ENCODE measurements at places on chromosomes 3 and 15.

DNA sequence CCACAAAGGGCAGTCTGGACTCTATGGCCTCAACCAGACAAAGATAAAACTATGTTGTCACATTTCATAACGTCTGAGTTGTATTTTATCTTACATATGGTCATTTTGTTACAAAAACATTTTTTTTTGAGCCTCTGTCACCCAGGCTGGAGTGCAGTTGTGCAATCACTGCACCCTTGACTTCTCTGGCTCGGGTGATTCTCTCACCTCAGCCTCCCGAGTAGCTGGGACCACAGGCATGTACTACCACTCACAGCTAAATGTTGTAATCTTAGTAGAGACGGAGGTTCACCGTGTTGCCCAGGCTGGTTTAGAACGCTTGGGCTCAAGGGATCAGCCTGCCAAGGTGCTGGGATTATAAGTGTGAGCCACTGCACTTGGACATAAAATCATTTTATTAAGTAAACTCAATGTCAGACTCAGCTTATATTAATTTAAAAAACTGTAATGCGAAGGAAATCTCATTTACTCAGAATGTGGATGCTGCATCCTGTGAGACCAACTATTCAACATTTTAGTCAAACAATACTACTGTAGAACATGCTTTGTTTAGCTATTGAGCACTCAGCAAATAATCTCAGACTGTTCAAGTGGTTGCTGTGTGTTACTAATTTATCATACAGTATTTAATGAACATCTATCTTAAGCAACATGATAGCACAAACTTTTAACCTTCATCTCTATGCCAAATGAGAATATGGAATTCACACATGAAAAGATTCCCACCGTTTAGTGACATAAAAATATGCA is 209.2 kb downstream of the TBL1XR1 start:
- DNase-seq = no peak

DNA sequence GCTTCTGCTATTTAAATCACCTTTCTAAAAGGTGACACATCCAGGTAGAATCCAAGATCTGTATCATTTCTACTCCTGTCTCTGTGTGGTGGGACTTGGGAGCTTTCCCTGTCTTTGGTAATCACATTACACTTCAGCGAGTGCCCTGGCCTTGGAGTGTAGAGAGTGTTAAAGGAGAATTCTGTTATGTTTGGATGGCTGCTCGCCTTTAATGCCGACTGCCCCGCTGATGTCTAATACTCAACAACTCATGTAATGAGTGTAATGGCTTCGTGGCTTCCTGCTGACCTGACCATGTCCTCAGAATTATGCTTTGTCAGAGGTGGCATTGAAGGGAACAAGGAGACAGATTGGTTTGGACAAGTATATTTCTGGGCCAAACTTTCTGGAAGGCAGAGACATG is 66.3 kb upstream of the LRTM1 start:
- no peak for DNase-seq

- DNase-seq = no peak
These were observed at the start of gene CCR8 for GRCh38 chr3:39329493-39329892. TSS of gene CCR8 (plus strand) at chr3:39329709. CDS start at chr3:39332332, 2,623 bp downstream.

- peak; percentile 60 for DNase-seq
These were observed 30.6 kb upstream of the GPR160 start for GRCh38 chr3:170007031-170007663.

DNA sequence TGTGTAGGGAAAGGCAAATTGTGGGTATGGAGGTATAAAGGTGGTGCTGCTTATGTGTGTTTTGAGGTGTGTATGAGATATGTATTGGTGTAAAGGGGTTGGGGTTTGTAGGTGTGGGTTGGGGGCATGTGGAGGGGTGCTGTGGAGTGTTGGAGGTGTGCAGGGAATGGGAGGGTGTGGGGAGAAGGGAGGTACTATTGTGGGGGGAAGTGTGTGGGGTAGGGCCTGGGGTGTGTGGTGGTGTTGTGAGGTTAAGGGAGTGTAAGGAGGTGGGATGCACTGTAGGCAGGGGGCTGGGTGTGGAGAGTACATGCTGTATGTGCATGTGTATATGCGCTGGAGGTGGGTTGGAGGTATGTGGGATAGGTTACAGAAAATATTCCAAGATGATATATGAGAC is 15.7 kb downstream of the CCDC12 start:
- no peak for DNase-seq

DNA sequence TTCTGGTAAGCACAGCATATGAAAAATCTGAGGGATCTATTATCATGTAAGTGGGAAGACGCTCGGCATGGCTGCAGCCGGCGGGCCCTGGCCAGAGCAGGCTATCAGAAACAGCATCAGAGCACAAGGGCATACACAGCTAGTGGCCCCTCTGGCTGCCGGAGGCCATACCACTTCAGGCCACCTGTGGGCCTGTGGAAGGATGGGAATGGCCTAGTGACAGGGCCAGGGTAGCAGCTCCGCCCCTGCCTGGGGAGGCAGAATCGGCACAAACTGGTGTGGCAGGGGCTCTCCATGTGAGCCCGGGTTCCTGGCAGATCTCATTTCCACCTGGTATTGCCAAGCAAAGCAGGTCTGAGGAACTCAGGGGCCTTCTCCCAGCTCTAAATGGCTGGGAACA is 46.4 kb downstream of the SH3BP5 start:
- no peak for DNase-seq

GRCh38 chr3:169264711-169265110 is 398.8 kb downstream of the MECOM start:
- no peak for DNase-seq

DNA sequence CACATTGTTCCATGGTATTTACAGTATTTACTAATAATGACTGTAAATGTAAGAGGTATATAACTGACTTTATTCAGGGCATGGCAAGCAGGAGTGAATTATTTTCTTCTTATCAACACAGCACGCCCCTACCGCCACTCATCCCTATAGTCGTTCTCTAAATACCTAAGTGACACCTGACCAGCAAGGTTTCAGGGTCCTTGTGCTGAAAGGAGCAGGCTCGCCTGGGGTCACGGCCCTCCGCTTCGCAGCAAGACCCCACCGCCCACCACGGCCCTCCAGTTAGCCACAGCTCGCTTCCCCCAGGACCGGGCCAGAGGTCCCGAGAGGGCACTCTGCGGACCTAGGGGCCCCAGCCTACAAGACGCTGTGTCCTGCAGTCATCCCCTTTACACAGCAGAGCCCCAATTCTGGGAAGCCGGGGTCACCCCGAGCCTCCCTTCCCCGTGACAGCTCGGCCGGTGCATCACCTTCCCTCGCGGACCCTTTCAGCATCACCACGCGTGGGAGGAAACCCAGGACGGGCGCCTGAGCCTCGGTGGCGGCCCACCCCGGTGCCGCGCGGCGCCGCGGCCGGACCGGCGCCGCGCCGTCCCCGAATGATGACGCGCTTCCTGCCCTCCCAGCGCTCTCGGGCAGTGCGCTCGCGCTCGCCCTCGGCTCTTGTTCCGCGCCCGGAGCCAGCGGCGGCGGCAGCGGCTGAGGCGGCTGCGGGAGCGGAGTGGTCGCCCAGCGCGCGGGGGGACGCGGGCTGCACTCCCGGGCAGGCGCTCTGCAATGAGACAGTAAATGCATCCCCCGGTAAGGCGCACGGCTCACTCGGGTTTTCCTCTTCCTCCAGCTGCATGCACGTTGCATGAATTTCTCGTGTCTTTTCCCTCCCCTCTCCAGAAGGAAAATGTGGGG is 225.1 kb upstream of the C2CD4B start:
- DNase-seq = peak; percentile 75

- DNase-seq = no peak
These were observed 52.2 kb downstream of the RYK start for GRCh38 chr3:134198414-134198813.

Measured in activated naive CD4-positive, alpha-beta T cell treated with anti-CD3 and anti-CD28 coated beads, Interleukin-2, amount 10 ng/mL, durations not matched to agents 7 days and 5 days (primary cell).